Fibroblast of skin of scalp (primary cell): ENCODE measurements at places on chromosomes 16 and 17.

DNA sequence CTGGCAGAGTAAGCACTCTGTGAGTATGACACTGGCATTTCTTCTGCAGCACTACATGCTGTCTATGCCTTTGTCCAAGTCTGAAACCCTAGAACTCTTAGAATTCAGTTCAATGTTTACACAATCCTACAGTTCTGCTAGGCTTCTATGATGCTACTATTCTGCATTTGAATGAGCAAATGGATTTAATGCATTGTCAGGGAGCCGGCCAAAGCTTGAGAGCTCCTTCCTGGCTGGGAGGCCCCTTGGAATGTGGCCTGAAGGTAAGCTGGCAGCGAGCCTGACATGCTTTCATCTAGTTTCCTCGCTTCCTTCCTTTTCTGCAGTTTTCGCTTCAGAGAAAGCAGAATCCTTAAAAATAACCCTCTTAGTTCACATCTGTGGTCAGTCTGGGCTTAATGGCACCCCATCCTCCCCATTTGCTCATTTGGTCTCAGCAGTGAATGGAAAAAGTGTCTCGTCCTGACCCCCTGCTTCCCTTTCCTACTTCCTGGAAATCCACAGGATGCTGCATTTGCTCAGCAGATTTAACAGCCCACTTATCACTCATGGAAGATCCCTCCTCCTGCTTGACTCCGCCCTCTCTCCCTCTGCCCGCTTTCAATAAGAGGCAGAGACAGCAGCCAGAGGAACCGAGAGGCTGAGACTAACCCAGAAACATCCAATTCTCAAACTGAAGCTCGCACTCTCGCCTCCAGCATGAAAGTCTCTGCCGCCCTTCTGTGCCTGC is at the start of gene CCL2:
TSS of gene CCL2 (plus strand) at position 635 of the 730 bp plus-strand sequence. CDS start at position 700, 65 bp downstream.
- peak; percentile 74 for DNase-seq

DNA sequence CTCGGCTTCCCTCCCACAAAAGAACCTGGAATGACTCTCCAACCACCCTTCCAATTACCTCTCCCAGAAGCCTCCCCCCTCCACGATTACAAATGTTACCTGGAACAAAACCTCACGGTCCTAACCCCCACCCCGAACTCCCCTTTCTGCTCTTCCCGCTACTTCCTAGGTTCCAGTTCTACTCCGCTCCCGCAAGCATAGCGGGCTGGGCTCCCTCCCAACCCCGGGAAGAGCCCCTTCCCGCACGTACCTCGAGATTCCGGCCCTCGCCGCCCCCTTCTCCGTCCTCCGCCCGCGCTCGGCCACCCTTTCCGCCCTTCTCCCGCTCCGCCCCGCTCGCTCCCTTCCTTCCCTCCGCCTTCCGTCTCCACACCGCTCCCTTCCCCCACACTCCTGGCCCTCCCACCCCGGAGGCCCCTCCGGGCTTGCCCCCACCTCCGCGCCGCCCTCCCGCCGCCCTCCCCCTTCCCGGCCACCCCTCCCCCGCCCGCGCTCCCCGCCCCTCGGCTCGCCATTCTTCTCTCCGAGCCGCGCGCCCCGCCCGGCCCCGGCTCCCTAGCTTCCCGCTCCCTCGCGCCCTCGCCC is 457 bp downstream of the CHTF8 start:
- DNase-seq, result peak; percentile 89

- DNase-seq, result no peak
These were observed 618 bp downstream of the GGA3 start for GRCh38 chr17:75260641-75261335.

GRCh38 chr16:20004931-20005330 is 68.8 kb downstream of the GPR139 start:
- DNase-seq, result no peak

GRCh38 chr16:28845293-28845692 is 855 bp downstream of the TUFM start:
- DNase-seq, result no peak

GRCh38 chr17:43791589-43791988 is 11.4 kb downstream of the CFAP97D1 start:
- DNase-seq, result peak; percentile 43

DNA sequence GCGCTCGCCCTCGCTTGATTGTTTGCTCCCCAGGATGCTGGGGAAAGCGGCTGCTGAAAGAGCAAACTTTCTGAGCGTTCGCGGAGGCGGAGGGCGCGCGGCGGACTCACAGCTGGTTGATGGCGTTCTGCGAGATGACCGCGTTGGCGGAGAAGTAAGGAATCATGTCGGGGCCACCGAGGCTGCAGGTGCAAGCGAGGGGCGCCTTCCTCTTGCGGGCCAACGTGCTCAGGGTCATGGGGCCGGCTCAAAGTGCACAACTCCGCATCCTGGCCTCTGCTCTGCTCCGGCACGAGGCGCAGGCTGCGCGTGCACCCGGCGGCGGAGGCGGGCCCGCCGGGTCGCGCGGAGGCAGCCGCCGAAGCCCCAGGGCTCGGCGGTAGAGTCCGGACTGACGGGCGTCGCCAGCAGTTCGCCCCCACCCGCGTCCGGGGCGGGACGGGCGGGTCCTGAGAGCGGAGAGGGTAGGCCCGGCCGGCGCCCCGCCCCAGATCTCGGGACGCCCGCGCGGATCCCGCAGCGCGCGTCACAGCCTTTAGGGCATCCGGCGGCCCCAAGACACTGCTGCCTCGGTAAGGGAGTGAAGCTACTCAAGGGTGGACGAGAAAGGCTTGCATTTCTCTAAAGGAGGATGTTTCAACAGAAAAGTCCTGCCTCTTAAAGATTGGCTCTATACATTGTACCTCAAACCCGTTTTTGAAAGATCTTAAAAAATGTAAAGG is 138.5 kb upstream of the CORO6 start:
- DNase-seq, result peak; percentile 85

DNA sequence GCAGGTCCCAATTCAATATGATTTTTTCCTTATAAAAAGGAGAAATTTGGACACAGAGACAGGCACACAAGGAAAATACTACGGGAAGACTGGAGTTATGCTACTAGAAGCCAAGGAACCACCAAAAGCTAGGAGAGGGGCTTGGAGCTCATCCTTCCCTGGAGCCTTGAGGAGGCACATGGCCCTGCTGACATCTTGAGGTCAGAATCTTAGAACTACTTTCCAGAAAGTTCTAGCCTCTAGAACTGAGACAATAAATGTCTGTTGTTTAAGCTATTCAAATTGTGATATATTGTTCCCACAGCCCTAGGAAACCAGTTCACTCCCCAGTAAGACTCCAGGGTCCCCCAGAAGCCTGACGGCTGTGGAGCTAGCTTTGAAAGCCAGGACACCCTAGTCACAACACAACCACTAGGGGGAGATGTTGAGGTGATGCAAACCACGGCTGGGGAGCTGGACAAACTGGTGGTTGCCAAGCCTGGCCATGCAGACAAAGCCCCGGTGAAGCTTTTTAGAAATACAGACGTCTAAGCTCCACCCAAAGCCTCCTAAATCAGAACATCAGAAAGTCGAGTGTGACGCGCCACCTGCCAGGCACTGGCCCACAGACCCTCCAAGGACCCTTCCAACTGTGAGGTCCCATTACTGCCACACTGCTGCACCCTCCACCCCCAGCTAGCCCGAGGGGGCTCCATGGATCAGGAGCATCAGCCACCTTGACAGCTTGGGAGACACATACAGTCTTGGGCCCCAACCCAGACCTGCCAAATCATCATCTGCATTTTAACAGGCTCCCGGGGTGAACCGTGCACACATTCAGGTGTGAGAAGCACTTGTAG is 106.4 kb downstream of the SLC39A11 start:
- DNase-seq, result peak; percentile 74
